ENCODE measurements at places on chromosomes 4 and X. TPM values are rescaled to one million over a fixed set of nuclear protein-coding genes. Genes with fewer than 3 reads are reported as not detected.

The TECRL gene
- total RNA-seq, result not detected

The VEGFD gene
- not detected for total RNA-seq

The AADAT gene
- not detected for total RNA-seq

The SPANXB1 gene
- total RNA-seq, result not detected

DNA sequence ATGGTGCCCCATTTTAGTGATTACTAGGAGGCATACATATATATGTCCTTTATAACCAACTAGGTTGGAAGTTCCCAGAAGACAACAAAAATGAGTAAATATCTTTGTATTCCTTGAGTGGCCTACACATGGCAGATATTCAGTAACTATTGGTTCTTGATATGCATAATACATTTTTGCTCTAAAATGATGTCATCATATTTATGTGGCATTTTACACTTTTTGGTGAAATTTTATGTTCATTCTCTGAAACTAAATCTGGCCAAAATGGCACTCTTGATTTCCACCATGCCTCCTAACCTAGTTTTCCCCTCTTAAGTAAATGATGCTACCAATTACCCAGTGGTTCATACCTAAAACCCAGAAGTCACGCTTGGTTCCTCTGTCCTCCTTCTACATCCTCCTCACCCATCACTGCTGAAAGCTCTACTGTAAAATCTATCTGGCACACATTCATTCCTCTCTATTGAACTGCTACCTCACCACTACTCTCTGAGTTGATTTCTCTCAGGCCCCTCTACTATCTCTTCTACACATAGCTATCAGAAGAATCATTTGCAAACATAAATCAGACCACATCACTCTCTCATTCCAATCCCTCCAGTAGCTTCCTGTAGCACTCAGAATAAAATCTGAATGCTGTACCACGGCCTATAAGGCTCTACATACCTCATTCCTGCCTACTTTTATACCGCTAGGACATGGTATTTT lies 13.4 kb downstream of the SLC10A7 start:
- no peak overlapping the region for H3K4me3 ChIP-seq
- H3K4me1 ChIP-seq, result peaks cover 2% of the 10 kb centered on the region
- no peak for DNase-seq
- H3K27ac ChIP-seq, result no peak overlapping the region
- peaks cover 25% of the 10 kb centered on the region for H3K36me3 ChIP-seq

GRCh38 chrX:109857584-109858228 lies 124.6 kb upstream of the ACSL4 start:
- peaks cover 2% of the 10 kb centered on the region for H3K27me3 ChIP-seq
- no peak overlapping the region for H3K4me3 ChIP-seq
- DNase-seq, result no peak
- peaks cover 7% of the 10 kb centered on the region for H3K4me1 ChIP-seq
- no peak overlapping the region for H3K27ac ChIP-seq

GRCh38 chrX:23644744-23645143 lies 22.5 kb upstream of the PRDX4 start:
- peaks cover 15% of the 10 kb centered on the region for H3K27me3 ChIP-seq
- no peak overlapping the region for H3K27ac ChIP-seq
- H3K36me3 ChIP-seq, result no peaks in the 10 kb centered on the region

DNA sequence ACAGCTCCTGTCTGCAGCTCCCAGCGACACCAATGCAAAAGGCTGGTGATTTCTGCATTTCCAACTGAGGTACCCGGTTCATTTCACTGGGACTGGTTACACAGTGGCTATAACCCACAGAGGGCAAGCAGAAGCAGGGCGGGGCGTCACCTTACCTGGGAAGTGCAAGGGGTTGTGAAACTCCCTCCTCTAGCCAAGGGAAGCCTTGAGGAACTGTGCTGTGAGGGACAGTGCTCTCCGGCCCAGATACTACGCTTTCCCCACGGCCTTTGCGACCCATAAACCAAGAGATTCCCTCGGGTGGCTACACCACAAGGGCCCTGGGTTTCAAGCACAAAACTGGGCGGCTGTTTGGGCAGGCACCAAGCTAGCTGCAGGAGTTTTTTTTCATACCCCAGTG lies 218.9 kb downstream of the PPP3CA start:
- H3K27me3 ChIP-seq, result no peaks in the 10 kb centered on the region
- no peak for DNase-seq
- peaks cover 4% of the 10 kb centered on the region for H3K4me1 ChIP-seq
- H3K27ac ChIP-seq, result no peak overlapping the region
- H3K36me3 ChIP-seq, result peaks cover 4% of the 10 kb centered on the region
- H3K4me3 ChIP-seq, result no peak overlapping the region

GRCh38 chr4:24659241-24659961 lies 75.0 kb upstream of the DHX15 start:
- H3K36me3 ChIP-seq, result no peaks in the 10 kb centered on the region
- H3K4me1 ChIP-seq, result peaks cover 9% of the 10 kb centered on the region
- no peak for DNase-seq
- no peak overlapping the region for H3K27ac ChIP-seq
- peaks cover 18% of the 10 kb centered on the region for H3K27me3 ChIP-seq

GRCh38 chr4:108031427-108032083 lies 41.9 kb downstream of the HADH start:
- H3K27ac ChIP-seq, result peak overlapping the region; percentile 20
- H3K36me3 ChIP-seq, result peaks cover 60% of the 10 kb centered on the region
- DNase-seq, result no peak
- H3K4me3 ChIP-seq, result no peak overlapping the region
- H3K4me1 ChIP-seq, result peaks cover 81% of the 10 kb centered on the region
